Activated CD8-positive, alpha-beta memory T cell treated with anti-CD3 and anti-CD28 coated beads for 4 hours (primary cell): ENCODE measurements at places on chromosomes 2 and 18.

- DNase-seq, result no peak
These were observed 166.1 kb downstream of the ASXL3 start for GRCh38 chr18:33744032-33744697.

DNA sequence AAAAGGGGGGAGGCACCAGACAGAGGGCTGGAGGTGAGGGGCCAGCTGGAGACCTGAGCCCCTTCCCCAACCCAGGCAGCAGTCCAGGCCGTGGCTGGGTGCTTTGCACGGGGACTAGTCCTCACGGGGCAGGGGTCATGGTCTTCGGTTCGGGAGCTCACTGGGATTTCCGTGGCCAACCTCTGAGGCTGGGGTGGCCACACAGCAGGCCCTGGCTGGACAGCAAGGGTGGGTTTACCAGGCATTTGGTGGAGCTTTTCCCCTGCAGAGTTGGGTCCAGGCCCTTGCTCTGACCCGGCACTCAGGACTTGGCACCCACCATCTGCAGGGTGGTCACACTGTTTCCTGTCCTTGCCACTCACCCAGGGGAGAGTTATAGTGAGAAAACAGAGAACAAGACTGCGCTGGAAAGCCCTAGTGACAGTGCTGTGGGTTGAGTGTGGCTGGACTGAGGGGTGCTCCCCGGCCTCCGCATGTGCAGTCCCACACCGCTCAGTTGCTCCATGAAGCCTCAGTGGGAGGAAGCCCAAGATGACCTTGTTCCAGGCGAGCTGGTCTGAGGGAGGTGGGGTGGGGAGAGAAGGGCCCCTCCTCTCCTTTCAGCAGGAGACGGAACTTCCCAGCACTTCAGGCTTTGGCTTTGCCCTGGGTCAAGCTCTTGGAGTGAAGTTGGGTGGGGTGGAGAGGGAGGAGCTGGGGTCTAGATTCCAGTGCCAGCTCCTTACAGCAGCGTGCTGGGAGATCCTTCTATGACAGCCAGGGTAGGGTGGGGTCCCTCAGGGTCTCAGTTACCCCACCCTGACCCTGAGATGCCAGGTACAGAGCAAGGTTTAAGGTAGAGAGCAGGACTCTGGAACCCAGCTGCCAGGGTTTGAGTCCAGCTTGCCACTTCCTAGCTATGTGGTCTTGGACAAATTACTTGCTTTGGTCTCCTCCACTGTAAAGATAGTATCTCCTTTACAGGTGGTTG lies 219.8 kb downstream of the DYSF start:
- DNase-seq, result no peak

GRCh38 chr18:44730803-44731529 lies 50.3 kb downstream of the SETBP1 start:
- DNase-seq, result no peak

GRCh38 chr18:78891185-78891762 lies 88.3 kb upstream of the SALL3 start:
- no peak for DNase-seq

- no peak for DNase-seq
These were observed 683 bp upstream of the ENOSF1 start for GRCh38 chr18:713135-713490.

DNA sequence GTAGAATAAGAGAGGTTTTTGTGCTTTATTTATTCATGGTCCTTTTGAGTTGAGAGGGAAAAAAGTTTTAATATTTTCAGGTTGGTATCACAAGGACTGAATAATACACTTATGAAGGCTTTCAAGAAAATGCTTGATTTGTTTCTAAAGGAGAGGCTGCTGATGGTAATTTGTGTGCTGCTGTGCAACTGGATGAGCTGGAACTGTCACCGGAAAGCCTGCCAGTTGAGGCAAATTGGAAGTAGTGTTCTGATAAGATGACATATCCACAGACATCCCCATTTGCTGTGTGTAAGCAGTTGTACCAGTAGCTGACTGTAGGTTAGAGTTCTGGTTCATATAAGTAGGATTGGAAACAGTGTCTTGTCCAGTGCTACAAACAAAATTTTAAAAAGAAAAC lies 21.6 kb upstream of the CACNB4 start:
- DNase-seq, result no peak

GRCh38 chr2:21228041-21228895 lies 104.5 kb downstream of the TDRD15 start:
- no peak for DNase-seq

DNA sequence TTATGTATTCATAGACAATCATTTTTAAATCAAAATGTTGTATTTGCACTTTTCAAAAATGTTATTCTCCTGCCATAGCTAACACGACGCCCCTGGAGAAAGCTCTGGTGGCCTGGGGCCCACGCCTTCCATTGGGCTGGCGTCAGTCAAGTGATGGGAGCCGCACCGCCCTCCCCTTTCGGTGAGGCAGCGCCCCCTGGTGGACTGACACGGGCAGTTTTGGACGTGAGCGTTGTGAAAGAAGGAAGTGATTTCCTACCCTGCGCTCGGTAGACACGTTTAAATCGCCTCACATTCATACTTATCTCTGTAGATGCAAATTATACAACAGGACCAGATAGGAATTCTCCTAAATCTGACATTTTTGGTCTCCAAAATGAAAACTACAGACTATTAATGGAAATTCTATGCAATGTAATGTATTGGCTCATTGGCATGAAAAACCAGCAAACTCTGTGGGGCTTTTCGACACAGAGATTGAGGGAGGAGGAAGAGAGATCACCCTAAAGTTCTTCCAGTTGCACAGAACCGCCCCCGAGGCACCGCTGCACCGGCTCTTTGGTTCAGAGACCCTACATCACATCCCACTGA lies 326.2 kb upstream of the SOX11 start:
- no peak for DNase-seq

DNA sequence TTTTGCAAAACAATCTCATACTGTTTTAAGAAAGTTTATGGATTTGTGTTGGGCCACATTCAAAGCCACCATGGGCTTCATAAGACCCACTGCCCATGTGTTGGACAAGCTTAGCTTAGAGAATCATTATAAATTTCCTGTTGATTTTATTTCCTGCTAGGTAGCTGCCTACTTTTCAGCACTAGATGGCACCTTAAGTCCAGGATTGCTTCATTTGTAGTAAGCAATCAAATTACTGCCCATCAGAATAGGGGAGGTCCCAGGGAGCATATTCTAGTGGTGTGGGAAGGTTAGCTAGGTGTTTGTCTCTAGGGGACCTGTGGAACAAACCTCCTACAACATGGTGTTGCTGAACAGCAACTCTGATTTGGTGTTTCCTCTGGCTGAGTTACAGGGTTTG lies 11.0 kb upstream of the DCDC2C start:
- no peak for DNase-seq

DNA sequence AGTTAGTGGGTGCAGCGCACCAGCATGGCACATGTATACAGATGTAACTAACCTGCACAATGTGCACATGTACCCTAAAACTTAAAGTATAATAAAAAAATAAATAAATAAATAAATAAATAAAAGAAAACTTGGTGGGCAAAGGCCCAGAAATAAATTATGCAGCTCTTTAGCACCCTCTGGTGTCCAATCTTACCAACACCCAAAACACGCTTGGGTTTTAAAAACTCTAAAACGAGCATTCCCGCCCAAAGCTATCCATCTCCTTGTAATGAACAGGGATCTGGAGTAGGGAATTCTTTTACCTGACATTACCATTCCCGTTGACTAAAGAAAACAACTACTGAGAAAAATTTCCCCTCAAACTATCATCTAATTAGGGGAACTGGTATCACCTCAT lies 2005.9 kb upstream of the CELF4 start:
- no peak for DNase-seq

GRCh38 chr2:241767464-241768250 lies 9.0 kb upstream of the GAL3ST2 start:
- no peak for DNase-seq

- no peak for DNase-seq
These were observed 57.6 kb downstream of the KCNG2 start for GRCh38 chr18:79855147-79855933.

- no peak for DNase-seq
These were observed 35.5 kb upstream of the CYP27A1 start for GRCh38 chr2:218746470-218746795.

GRCh38 chr18:42011053-42011452 lies 56.0 kb downstream of the PIK3C3 start:
- DNase-seq, result no peak
